Fibroblast of lung (primary cell): ENCODE measurements at places on chromosomes 2 and 18.
A peak's percentile ranks its signal among the peaks of the same experiment; 100 is the strongest.

DNA sequence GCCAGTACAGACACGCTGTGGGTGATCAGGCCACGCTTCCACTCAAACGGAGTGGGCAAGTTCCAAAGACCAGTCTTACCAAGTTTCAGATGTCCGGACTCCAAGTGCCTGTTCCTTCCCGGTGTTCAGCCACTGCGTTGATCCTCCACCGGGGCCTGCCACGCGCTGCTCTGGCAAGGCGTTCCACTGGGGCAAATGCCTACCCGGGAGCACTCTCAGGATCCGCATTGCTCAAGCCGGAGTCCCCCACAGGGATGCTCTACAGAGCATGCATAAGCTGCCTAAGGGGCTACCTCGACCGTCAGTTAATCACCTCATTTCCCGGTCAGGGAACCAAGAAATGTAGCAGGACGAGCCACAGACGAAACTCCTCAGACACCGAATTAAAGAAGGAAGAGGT, 37.0 kb upstream of the CLASP1 start:
- no peak for DNase-seq

GRCh38 chr18:9924371-9924943, 10.6 kb downstream of the VAPA start:
- no peak for DNase-seq

DNA sequence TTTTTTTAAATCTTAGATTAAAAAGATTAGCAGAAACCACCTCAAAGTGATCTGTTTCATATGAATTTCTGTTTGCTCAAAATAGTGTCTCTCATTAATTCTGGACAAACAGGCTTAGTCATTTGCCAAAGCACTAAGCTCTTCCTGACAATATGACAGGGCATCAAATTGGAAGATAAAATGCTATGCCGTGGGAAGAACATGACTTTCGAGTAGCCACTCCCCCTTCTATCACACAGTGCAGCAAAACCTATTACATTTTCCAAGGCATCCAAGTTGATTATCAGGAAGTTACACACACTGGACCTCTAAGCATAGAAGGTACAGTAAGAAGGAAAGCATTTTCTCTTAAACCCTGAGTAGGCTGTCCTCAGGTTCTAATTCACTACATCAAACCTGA, 89.5 kb downstream of the STK39 start:
- DNase-seq: peak; percentile 40

DNA sequence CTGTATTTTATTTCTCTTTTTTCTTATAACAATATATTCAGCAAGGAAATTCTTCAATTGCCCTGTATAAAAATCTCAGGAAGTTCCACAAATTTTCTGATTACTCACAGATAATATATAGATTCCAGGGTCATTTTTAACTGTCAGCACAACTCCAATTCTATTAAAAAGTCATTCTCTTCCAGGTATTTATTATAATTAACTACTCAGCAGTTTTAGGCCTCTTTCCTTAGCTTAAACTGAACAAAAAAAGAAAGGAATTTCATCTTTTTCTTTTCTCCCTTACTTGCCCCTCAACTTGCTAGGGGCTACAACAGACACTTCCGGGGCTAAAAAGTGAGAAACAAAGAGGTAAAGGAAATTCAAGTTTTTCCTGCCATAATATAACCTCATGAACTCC, 358.9 kb upstream of the LRATD1 start:
- DNase-seq: no peak

- peak; percentile 75 for DNase-seq
Measured at GRCh38 chr2:37829202-37829601, 95.9 kb upstream of the RMDN2 start.

DNA sequence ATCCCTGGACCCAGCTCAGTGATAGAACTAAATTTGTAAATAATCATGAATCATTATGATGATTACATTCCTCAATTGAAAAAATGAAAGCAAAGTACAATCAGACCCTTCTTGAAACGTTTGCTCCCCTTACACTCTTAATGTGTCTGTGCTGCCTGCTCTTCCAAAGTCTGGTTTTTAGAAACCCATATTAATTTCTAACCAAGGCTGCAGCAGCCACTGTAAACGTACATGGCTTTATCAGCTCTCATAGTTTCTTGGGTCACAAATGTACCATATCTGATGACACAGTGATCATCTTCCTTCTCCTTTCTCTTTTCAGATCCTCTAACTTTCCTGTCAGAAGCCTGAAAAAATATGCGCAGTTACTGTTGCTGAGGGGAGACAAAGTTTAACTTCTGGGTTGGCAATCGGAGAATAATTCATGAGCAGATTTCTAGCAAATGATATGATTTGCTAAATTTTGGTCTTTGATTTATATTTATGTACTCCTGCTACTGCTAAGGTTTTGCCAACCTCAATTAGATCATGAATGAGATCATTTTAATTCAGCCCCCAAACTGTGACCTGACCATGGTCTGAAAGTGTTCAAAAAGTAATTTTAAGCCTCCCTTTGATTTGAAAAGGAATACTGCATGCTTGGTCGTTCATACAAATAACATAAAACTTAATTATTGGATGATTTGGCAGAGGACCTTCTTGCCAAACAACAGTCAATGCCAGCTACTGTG, 12.3 kb downstream of the ZEB2 start:
- DNase-seq: no peak

DNA sequence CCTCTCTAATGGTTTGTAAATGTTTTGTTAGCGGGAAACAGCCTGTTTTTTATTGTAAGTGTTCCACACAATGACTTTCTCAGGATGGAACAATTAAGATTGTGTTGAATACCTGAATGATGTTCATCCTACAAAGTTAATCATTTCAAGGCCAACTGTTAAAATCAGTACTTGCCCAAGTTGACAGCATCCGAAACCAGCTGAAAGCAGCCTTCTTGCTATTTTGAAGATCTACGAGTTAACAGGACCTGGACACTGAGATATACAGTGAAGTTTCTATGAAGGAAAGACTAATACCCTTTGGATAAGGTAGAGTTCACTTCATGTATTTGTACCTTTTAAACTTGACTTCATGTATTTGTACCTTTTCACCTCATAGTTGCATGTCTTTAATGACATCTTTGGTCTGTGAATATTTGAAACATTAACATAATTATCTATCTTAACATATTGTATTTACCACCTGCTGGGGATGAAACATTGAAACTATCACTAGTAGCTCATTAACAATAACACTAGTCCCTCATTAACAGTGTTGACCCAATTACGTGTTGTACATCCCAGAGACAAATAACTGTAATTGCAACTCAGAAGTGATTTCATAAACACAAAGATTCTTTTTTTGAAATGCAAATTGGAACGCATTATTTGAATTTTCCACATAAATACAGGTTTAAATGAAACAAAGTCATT, 556.0 kb upstream of the MEX3C start:
- DNase-seq: no peak
